ENCODE measurements at places on chromosomes 12 and 14.

DNA sequence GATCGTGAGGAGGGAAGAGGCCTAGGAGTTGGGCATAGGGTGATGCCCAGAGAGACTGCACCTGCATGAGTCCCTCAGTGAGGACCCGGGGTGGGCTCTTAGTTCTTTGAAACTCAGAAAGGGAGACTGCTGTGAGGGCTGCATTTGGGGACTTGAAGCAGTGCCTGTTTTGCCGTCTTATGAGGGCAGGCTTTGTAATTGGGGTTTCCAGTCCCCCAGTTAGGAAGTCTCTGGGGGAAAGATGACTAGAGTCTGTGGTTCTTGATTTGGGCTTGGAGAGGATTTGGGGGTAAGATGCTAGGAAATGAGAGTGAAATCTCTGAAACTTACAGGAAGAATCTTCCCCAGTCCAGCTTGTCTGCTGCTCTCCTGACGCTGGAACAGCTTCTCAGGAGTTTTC lies 99.6 kb downstream of the ARF6 start:
- no peak for DNase-seq

GRCh38 chr14:26380637-26381036 lies 217.2 kb downstream of the NOVA1 start:
- no peak for DNase-seq

- no peak for DNase-seq
These were observed 15.1 kb downstream of the XRCC3 start for GRCh38 chr14:103699901-103700752.

- no peak for DNase-seq
These were observed 18.9 kb downstream of the BCAT1 start for GRCh38 chr12:24929953-24930352.

DNA sequence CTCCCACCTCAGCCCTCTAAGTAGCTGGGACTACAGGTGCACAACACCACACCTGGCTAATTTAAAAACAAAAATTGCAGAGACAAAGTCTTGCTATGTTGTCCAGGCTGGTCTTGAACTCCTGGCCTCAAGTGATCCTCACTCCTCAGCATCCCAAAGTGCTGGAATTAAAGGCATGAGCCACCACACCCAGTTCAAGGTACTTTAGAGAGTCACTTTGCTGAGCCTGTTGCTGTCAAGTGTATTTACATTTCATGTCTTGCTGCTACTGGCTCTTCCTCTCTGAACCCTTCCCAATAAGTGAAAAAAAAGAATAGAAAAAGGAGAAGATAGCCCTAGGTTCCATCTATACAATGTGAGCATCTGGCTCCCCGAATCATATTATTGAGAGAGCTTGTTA lies 38.4 kb downstream of the SLCO1A2 start:
- DNase-seq = no peak

GRCh38 chr12:103830025-103830725 lies 10.9 kb downstream of the NT5DC3 start:
- no peak for DNase-seq
